Right cardiac atrium (tissue), 5 donors: ENCODE measurements at places on chromosomes 2 and 18. TPM values are rescaled to one million over a fixed set of nuclear protein-coding genes. Genes with fewer than 3 reads are reported as not detected.

Gene IL37
- total RNA-seq = not detected

Gene PHOSPHO2
- 4.6 TPM for total RNA-seq

Gene NT5C1B
- not detected for total RNA-seq

Gene FBXO15
- total RNA-seq = 1.1 TPM

Gene CDK15
- total RNA-seq = 0.37 TPM

Gene ANXA4
- total RNA-seq = 27.3 TPM

Gene ZNF521
- total RNA-seq = 54.5 TPM

Gene MC5R
- total RNA-seq = not detected

Gene HRH4
- total RNA-seq = not detected

Gene BUB1
- total RNA-seq = 2.0 TPM

DNA sequence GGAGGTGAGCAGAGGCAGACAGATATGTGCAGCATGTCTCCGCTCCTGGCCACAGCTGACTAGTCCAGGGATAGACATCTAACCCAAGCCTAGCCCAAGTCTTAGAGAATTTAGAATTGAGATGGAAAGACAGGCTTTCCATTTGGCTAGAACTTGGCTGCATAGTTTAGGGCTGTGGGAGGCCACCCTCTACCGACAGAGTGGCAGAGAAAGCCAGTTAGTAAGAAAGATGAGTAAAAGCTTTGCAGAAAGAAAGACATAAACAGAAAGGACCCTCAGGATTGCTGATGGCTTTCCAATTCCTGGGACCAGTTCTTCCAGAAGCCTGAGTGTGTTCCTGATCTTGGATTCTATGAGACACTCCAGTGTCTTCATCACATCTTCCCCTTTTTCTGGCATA lies 62.1 kb downstream of the DYM start:
- DNase-seq = no peak

DNA sequence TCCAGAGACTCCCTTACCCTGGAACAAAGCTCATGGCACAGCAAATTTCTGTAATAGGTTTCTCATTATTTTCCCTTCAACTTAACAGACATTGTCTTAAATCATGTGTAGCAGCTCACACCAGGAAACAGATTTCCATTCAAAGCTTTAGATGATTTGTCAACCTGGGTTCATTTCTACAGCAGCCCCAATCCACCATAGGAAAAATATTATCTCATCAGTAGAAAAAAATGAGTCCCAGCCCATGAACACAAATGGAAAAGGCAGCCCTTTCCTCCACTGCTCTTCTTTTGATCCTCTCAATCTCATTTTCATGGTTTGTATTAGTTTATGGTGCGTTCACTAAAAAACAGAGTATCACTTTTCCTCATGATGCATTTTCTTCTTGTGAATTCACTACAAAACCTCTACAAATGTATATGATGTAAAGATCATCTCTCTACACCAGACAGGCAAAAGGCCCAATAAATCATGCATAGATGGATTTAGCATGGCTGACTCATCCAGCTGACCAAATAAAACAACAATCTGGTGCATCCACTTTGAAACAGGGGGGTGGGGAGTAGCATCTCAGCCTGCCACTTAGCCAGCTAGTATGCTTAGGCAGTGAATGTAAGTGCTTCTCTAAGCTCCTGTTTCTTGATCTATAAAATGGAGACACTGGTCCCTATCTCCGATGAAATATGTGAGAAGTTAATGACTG lies 78.6 kb downstream of the SATB2 start:
- DNase-seq = no peak

DNA sequence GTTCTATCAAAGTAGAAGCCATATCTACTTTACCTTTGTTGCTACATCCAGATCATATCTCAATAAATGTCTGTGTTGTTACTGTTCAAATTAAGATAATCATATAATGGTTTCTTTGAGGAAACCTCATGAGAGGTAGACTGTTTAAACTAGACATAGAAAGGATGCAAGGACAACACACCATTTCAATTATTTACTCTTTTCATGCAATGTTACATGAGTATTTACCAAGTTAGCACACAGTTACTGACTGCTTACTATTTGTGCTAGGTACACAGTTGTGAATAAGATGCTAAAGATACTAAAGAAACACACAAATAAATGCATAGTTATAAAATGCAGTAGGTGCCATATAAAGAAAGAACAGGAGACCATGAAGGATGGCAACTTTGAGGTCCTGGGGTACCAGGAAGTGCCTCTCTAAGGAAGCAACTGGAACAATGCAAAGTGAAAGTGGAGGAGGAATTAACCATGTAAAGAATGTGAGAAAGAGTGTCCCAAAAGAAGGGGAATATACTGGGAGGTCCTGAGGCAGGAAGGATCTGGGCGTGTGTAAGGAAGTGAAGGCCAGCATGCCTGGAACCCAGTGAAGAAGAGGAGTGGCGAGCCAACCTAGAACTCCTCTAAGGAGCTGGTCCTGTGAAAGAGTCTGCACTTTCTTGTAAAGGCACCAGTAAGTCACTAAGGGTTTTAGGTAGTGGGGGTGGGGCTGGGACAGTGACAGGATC lies 39.4 kb downstream of the RBMS1 start:
- no peak for DNase-seq

DNA sequence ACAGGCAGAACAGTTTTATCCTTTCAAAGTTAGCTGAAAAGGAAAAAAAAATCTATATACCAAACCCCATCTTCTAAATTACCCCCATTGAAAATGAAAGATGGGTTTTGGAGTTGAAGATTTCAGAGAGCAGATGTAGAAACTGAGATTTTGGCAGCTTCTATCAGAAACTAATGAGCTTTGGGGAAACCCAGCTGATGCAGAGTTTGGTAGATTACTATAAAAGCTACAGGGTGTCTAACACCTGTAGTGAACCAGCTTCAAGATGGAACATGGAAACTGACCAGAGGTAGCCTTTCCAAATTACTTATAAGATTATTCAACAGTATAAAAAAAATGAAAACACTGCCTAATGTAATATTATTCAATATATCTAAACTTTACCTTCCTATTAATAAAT lies 583.1 kb downstream of the XIRP2 start:
- no peak for DNase-seq

DNA sequence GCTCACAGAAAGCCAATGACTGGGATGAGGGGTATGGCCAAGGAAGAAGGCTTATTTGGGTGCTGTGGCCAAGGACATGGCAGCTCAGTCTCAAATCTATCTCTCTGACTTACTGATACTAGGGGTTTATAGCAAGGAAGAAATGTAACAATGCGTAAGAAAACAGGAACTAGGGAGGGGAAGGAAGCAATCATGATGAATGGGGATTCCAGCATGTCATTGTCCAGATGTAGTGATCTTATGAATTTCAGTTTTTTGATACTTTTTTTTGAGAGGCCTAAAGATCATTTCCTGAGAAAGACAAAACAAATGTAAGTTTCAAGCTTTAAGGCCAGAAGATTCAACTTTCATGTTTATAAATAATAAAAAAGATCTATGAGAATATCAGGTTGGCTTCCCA lies 298.6 kb upstream of the FAM98A start:
- no peak for DNase-seq

GRCh38 chr18:13382954-13383827 lies 164.6 kb downstream of the LDLRAD4 start:
- no peak for DNase-seq

DNA sequence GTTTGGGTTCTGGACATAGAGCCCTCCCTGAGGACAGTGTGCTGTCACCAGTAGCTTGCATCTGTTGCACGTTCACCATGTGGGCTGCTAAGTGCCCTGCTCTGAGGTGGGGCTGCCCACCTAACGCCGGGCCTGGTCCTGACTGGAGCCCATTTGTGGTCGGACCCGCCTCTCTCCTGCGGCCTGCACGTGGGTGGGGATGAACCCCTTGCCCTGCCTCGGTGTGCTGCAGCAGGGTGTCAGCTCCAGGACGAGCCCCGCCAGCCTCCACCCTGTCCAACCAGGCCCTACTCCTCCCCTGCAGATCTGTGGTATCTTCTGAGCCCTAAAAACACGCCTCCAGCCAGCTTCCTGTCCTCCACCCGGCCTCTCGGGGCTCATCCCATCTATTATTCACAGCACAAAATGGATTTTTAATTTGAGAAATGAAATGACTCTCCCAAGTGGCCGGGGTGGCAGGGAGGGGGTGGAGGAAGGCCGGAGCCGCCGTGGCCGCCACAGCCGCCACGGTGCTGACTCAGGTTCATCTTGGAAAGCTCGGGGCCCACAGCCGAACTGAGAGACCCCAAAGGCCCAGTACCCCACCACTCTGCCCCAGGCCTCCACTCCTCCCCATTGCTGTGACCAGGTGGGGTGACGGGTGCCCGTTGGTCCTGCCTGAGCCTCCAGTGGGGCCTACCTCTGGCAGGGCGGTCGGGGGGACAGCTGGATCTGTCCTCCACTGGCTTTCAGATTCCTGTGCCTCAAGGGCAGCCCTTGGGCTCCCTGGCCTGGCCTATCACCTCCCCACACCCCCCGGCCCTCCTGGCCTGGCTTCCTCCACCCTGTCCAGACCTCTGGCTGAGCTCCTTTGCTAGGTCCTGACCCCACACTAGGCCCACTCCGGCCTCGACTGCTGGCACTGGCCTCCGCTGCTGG lies 2.8 kb upstream of the ECEL1 start:
- DNase-seq = no peak

DNA sequence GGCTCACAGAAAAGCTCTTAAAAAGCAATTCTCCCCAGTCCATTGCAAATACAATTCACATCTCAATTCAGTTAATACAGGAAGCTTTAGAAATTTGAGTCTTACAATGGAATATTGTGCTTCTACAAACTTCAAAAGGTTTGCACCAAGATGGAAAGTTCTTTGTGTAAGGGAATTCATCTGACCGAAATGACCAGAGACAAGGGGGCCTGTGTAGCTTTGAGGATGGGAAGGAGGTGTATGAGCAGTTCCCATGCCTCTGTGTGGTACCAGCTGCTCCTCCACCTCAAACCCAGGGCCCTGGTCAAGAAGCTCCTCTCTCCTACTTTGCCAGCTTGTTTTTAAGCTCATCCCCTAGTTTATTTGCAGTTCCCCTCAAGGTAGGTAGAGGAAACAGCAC lies 312.8 kb upstream of the PKDCC start:
- DNase-seq = no peak

GRCh38 chr2:85662899-85663593 lies 5.0 kb downstream of the SFTPB start:
- DNase-seq = no peak

DNA sequence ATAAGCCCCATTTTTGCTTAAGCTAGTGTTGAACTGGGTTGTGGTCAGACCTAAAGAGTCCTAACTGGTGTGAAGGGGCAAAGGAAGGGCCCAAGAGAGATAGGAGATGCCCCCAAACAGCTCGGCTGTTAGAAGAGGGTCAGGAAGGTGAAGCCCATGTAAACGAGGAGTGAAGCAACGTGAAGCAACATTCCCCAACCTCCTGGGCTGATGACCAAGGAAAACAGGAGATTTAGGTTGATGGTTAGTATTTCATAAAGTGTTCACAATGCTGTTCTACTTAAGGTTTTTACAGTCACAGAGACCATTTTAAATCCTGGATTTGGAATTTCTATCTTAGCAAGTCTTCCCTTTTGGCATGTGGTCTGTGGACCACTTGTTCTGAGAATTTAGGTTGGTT lies 144.0 kb upstream of the SERPINE2 start:
- no peak for DNase-seq

DNA sequence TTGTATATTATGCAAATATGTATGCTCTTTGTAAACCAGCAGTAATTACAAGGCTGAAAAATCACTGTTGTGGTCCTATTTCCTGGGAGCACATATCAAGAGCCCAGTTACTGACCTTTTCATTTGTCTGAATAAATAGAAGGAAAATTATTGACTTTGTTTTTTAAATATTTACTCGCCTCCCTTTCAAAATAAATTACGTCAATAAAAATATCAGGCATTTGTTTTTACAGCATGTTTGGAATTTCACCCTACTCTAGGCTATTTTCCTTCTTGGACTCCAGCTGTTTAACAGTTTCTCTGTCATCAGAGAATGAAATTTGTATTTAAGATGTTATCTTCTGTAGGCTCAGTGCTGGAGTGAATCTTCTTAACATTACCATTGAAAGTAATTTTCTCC lies 59.9 kb upstream of the LRATD1 start:
- DNase-seq = no peak

DNA sequence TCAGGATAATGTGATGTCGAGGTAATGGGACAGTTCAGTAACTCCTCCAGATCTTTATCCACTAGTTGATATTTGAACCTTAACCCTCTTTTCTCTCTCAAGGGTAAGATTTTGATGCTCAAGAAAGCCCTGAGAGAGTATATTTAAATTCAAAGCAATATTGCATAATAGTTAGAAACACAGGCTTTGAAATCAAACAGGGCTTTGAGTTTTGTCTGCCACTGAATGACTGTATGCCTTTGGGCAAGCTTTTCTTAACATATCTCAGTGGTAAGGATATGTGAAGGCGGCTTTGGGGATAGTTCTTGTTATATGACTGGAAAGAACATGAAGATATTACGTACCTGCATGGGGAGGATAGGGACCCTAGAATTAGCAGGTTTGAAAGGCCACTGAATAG lies 11.1 kb downstream of the ITPRID2 start:
- DNase-seq = no peak

GRCh38 chr2:162126527-162126926 lies 25.5 kb downstream of the GCG start:
- no peak for DNase-seq

- peak; percentile 98 for DNase-seq
Observed at GRCh38 chr2:85772019-85772745, 18.4 kb downstream of the ATOH8 start.

GRCh38 chr2:2010251-2010650 lies 265.9 kb upstream of the PXDN start:
- DNase-seq = no peak

DNA sequence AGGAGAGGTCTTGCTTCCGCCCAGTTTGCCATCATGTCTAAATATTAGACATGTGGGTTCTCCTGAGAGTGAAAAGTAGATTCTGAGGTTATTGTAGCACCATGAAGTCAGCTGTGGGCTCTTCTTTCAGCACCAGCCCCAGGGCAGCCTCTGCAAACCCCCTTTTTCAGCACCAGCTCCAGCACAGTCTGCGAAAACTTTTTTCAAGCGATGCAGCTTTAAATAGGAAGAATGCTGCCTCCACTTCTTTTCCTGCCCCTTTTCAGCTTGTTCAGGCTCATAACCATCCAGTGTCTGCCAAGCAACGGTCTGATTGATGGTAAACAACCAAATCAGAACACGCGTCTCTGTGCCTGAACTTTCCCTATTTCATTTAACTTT lies at the start of gene COL5A2:
COL5A2 (minus strand) TSS at position 192 of the 381 bp plus-strand sequence; CDS start at position 35, 157 bp downstream.
- DNase-seq = peak; percentile 60

GRCh38 chr18:79515944-79516351 lies 120.2 kb downstream of the NFATC1 start:
- no peak for DNase-seq

DNA sequence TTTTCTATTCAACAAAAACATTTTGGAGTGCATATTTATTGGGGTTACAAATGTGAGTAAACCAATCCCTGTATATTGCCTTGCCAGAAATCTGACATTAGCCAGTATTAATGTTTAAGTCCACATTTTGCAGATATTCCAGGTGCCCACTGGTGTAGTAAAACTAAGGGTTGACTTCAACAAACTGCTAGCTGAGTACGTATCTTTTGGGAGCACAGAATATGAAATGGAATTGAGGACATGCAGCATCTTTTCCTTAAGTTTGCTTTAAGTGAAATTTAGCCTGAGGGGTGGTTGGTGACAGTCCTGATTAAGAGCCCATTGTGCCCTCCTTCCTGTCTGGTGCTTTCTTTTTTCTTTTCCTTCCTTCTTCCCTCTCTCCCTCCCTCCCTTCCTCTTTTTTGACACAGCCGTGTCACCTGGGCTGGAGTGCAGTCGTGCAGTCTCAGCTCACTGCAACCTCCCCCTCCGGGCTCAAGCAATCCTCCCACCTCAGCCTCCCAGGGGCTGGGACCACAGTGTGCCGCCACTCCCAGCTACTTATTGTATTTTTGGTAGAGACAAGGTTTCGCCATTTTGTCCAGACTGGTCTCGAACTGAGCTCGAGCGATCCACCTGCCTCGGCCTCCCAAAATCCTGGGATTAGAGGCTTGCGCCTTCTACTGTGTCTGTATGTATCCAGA lies 1.6 kb downstream of the NUP35 start:
- DNase-seq = no peak
